ENCODE measurements at places on chromosomes 1 and 21.

DNA sequence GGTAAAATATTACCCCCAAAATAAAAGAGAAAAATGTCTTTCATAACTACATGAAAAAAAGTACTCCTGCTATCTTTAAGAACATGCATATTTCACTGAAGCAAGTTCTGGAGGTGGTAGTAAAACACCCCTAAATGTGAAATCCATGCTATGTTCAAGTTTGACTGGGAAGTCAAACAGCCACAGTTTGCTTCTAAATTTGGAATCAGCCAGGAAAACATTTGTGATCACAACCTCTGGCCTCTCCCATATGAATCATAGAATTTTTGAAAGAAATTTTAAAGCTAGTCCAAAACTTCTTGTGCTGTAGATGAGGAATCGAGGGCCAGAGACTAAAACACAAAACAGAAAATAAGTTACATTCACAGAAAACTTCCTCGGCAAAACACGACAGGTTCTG lies 6.6 kb downstream of the SORT1 start:
- DNase-seq = peak; percentile 22

DNA sequence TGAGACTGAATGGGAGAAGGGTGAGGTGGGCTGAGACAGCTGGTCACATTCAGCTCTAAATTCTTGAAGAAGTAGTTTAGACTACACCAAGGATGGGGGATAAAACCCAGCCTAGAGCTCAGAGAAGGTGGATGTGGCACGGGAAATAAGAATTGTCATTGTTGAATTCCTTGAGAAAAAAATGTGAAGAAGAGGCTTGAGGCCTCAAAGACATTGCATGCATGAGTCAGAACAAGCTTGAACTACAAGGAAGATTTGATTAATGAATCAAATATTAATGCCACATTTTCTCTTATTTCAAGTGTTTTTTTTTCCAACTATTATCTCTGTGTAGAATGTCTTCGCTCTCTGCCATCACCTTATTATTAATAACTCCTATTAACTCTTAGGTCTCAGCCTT lies 58.9 kb downstream of the MAP3K7CL start:
- no peak for DNase-seq

GRCh38 chr1:162215902-162216301 lies 146.4 kb downstream of the NOS1AP start:
- DNase-seq = no peak

DNA sequence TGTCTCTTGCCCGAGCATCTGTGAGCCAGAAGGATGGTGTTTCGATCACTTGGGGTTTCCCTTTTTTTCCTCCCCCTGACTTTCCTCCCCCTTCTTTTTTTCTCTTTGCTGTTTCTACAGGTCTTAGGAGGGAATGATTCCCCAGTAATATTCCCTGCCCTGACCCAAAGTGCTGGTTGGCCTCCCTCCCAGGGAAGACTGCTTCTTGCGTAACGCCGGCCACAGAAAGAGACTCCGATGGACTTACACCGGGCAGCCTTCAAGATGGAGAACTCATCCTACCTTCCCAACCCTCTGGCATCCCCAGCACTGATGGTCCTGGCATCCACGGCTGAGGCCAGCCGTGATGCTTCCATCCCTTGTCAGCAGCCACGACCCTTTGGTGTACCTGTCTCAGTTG lies 6.8 kb downstream of the RNF220 start:
- no peak for DNase-seq

GRCh38 chr21:41228006-41228370 lies 60.0 kb downstream of the BACE2 start:
- DNase-seq = no peak

GRCh38 chr1:57086154-57086553 lies 120.3 kb upstream of the C8B start:
- DNase-seq = no peak

GRCh38 chr1:15476927-15477326 lies 1.0 kb downstream of the CELA2B start:
- no peak for DNase-seq

Measured in PC-3 (cell line).